Spinal cord (tissue), 10 donors: ENCODE measurements at places on chromosomes 12 and 14. TPM values are rescaled to one million over a fixed set of nuclear protein-coding genes. Genes with fewer than 3 reads are reported as not detected.

- DNase-seq, result no peak
Observed at GRCh38 chr12:62660756-62661155, 194.1 kb downstream of the MON2 start.

DNA sequence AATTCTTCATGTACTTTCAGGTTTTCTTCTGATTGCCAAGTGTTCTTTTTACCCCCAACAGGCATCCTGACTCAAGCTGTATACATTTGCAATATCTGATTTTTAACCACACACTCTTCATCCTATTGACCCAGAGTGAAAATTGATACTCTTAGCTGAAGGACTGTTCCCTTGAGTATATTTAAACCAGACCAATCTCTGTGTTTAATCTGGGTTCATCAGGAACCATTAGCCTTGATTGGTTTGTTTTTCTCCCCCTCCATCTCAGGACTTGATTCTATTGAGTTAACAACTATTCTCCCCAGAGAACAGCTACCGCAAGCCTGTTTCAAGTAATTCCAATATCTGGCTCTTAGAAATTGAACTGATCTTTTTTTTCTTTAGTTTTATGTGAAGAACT is 222.3 kb upstream of the NOVA1 start:
- no peak for DNase-seq

The KERA gene
- 1.3 TPM for total RNA-seq

- no peak for DNase-seq
Observed at GRCh38 chr14:76514213-76514998, 138.5 kb downstream of the ESRRB start.

The KRT5 gene
- 0.99 TPM for total RNA-seq

The SLC25A47 gene
- not detected for total RNA-seq

The RASSF3 gene
- 11.1 TPM for total RNA-seq
